ENCODE measurements at places on chromosomes 1 and 21.
A peak's percentile ranks its signal among the peaks of the same experiment; 100 is the strongest.

DNA sequence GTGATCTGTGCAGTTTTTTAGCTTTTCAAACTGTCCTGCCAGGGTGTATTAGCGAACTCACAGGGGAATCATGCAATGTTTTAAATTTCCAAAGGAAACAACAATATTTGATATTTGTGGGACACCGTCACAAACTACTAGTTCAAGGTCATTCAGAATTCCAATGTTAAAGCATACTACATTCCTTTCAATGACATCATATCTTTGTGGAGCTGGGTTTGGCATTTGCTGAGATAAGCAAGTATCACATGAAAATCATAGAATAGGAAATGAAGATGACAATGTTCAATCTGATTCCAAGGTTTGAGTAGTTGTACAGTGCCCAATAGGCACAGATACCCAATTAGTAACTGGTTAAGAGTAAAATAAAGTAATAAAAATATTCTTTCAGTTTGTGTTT, 35.6 kb downstream of the NUF2 start:
- no peak for DNase-seq

GRCh38 chr1:70140894-70141293, 64.5 kb downstream of the LRRC40 start:
- no peak for DNase-seq

- DNase-seq = no peak
Measured at GRCh38 chr1:233543338-233544255, 70.3 kb upstream of the KCNK1 start.

DNA sequence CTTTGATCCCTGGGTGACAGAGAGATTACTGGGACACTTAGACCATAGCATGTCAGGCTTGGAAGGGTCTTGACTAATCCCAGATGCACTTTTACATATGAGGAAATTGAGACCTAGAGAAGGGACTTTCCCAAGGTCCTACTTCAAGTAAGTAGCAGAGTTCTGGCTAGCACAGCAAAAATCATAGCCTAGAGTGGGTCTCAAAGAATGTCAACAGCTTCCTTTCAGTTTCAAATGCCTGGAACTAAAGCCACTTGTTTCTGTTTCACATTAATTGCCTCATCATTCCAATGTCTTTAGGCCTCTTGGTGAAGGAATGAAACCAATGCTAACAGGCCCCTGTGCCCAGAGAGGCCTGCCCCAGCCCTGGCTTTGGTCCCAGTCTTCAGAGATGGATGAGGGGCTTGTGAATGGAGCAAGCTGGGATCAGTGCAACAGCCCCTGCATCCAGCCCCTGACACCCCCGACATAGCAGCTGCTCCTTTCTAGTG, 26.6 kb downstream of the ATF3 start:
- no peak for DNase-seq

DNA sequence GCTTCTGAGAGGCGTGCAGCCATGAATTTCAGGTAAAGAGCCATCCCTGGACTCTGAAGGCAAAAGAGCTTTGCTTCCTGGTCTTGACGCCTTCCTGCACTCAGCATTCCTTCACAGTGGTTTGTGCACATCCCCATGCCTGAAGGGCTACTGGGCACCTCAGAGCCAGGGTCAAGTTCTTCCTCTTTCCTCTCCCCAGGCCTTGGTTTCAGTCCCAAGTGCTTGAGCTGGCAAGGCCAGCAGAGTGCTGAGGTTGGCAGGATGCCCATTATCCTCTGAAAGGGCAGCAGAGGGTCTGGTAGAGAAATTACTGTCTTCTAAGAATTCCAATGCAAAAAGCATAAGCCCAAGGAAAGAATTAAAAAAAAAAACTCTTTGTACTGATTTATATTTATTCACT, 1064.9 kb downstream of the TTLL7 start:
- no peak for DNase-seq

DNA sequence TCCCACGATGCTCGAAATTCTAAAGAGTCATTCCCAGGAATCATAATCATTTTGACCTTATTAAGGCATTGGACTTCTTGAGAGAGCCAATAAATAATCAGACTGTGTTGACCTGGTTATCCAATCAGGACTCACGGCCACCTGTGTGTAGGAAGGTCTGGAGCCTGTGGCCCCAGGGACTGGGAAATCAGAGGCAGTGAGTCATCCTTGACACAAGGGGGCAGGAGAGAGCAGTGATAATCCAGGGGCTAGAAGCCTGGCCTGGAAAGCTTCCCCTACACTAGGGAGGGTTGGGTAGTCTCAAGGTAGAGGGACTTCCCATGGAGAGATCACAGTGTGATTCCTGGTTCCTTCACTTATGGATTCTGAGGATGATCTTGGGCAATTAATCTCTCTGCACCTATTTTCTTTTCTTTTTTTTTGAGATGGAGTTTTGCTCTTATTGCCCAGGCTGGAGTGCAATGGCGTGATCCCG, 4.7 kb downstream of the MR1 start:
- DNase-seq = peak; percentile 27

GRCh38 chr1:18145851-18146618, 38.4 kb downstream of the IGSF21 start:
- DNase-seq = no peak

GRCh38 chr1:201170533-201171062, 16.3 kb upstream of the TMEM9 start:
- peak; percentile 53 for DNase-seq

- no peak for DNase-seq
Measured at GRCh38 chr1:119590393-119590792, 57.7 kb downstream of the ZNF697 start.

DNA sequence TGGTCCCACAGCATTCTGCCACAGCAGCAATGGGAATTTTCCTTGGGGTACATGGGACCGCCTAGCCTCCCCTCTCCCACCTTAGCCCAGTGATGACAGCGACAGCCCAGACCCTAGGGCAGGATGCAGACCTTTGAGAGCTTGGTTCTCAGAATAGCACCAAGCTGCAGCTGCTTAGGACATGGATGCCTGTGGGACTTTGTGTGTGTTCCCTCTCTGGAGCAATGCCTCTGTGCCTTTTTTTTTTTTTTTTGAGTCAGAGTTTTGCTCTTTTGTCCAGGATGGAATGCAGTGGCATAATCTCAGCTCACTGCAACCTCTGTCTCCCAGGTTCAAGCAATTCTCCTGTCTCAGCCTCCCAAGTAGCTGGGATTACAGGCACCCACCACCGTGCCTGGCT, 44.2 kb upstream of the AK4 start:
- DNase-seq = no peak

DNA sequence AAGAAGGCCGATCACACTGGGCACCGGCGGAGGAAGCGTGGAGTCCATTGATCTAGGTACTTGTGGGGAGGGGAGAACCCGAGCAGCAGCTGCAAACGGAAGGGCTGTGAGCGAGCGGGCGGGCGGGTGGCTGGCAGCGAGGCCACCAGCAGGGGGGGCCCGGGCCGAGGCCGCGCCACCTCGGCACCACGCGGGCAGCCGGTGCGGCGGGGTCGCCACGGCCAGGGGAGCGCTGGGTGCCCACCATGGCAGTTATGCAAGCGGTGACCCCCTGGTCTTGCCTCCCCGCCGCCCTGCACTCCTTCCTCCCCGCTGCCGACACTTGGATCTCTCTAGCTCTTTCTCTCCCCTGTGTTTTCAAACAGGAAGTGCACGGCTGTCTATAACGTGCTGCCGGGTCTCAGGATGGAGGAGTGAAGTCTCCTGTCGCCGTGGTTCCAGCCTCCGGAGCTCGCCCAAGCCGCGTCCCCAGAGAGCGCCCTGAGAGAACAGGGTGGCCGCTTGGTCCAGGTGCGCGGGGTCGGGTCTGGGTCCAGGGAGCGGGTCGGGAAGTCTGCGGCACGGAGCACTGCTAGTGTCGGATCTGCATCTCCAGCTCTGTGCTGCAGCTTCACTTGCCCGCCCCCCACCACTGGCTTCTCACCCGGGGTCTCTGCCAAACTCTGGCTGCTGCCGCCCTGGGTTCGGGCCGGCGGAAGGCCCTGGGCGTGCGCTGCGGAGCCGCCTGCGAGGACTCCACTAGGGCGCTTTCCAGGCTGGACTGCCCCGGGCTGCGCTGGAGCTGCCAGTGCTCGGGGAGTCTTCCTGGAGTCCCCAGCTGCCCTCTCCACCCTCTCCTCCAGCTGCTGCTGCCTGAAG, 22.7 kb downstream of the LRRC8D start:
- DNase-seq = peak; percentile 72

DNA sequence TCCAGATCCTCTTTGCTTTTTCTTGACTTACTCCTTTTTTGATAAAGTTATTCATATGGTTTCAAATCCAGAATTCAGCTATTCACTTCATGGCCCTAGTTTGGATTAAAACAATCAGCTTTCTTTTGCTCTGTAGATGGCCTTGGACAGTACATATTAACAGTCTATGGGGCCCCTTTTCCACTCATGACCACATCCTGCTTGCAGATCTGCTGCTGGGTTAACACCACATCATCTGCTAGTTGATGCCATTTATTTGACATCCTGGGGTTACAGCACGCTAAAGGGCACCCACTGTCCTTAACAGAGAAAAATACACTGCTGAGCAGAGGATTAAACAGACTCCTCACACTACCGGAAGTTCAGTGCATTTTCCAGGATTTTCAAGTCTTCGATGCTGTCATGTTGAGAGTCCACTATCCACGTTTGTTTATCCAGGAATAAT, 941 bp upstream of the IFI16 start:
- DNase-seq = peak; percentile 41

GRCh38 chr1:181490740-181491712, 7.7 kb downstream of the CACNA1E start:
- no peak for DNase-seq

- no peak for DNase-seq
Measured at GRCh38 chr1:30668024-30668423, 55.4 kb downstream of the MATN1 start.

GRCh38 chr1:166924823-166925541, 48.9 kb upstream of the TADA1 start:
- no peak for DNase-seq

DNA sequence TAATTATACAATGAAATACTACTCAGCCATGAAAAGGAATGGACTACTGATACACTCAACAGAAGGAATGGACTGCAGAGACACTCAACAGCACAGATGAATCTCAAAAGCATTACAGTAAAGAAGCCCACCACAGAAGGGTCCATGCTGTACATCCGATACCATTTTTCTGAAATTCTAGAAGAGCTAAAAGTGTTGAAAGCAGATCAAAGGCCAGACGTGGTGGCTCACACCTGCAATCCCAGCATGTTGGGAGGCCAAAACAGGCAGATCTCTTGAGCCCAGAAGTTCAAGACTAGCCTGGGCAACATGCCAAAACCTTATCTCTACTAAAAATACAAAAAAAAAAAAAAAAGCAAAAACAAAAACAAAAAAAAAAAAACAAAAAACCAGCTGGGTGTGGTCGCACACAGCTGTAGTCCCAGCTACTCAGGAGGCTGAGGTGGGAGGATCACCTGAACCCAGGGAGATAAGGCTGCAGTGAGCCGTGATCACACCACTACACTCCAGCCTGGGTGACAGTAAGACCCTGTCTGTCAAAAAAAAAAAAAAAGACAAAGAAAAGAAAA, 15.5 kb downstream of the PPP1R15B start:
- DNase-seq = no peak

- peak; percentile 64 for DNase-seq
Measured at GRCh38 chr1:226643177-226643576, 94.6 kb downstream of the STUM start.

DNA sequence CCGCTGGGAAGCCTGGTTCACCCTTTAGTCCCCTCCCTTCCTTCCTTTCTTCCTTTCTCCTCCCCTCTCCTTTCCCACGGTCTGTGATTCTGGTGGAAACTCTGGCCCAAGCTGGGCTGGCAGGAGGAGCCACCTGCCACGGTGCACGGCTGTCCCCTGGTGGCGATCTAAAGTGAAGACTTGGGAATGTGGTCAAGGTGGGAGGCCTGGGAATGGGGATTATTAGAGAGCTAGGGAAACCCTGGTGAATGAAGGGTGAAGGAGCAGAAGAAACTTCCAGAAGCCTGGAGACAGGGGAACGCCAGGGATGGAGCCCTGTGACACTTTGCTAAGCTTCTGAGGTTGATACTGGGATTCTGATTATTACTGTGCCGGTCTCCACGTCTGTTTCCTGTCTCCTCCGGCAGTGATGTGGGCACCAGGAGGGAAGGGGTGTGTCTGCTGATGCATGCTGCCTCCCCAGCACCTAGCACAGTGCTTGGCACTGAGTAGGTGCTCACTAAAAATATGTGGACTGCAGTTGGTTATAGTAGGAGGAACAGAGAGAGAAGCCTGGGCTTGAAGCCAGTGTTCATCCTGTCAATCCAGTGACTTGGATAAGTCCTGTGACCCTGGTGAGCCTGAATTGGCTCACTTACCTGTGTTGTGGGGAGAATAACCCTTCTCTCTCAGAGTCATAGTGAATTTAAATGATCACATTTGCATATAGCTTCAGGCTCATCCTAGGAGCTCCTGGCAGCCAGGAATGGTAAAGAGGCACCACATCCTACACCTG, 71.2 kb upstream of the NBPF3 start:
- DNase-seq = peak; percentile 58

DNA sequence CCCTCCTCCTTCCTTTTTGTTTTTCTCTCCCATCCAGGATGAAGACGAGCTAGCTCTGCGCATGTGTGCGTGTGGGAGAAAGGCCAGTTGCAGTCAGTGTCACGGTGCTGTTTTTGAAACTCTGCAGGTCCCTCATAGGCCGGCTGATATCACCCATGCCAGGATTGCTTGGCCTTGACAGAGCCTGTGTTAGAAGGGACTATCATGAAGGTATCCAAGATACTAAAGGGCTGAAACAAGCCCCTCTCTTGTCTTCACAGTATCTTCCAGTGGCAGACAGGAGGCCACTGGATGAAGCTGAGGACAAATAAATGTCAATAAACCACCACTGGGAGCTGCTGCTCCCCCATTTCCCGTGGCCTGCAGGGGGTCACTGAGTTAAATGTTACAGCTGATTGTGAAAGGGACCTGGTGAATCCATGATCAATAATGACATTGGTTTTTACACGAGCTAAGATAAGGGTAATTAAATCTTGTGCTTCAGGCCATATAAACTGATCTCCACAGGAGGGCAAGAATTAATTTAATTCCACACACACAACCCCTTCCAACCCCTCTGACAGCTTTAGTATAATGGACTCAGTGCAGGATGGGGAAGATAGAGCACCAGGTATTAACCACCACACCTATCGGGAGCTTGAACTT, 64.6 kb upstream of the TARBP1 start:
- DNase-seq = no peak

GRCh38 chr1:68293609-68294366, 61.5 kb upstream of the WLS start:
- DNase-seq = no peak

- no peak for DNase-seq
Measured at GRCh38 chr1:184655185-184655584, 99.5 kb downstream of the EDEM3 start.

GRCh38 chr1:168360151-168361021, 79.7 kb downstream of the TBX19 start:
- DNase-seq = no peak

GRCh38 chr1:7366286-7366954, 404.7 kb upstream of the VAMP3 start:
- no peak for DNase-seq

DNA sequence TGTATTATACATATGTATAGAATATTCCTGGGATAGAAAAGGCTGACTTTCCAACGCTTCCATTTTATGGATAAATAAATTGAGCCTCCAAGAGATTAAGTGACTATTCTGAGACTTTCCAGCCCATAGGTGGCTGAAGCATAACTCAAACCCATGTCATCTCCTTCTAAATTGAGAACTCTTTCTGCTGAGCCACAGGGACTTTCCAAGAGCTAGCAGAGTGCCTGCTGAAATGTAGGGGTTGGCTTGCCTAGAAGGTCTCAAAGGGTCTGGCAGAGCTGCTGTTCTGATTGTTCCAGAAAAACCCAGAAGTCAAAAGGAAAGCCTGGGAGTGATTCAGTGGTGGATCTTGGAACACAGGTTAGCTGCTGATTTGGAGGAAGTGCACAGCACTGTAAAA, 146.4 kb upstream of the BEND5 start:
- DNase-seq = no peak

- DNase-seq = no peak
Measured at GRCh38 chr1:36211841-36212240, 12.4 kb upstream of the THRAP3 start.

Data from stimulated activated CD4-positive, alpha-beta T cell treated with anti-CD3 and anti-CD28 coated beads, Interleukin-1b, Interleukin-23, amount 100 ng/mL, for 4 hours (primary cell).